ENCODE measurements at places on chromosomes 13 and 19.
A peak's percentile ranks its signal among the peaks of the same experiment; 100 is the strongest.

DNA sequence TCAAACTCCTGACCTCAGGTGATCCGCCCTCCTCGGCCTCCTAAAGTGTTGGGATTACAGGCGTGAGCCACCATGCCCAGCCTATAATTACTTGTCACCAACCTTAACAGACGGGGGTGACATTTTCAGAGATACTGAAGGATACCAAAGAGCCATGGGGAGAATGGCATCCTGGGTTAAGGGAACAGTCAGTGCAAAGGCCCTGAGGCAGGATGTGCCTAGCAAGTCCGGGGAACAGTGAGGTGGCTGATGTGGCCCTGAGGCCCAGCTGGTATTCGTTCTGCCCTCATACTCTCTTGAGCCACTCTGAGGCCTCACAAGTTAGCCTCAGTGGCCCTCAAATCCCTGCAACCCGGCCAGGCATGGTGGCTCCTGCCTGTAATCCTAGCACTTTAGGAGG, 15.0 kb upstream of the ANGPTL8 start:
- no peak for DNase-seq

DNA sequence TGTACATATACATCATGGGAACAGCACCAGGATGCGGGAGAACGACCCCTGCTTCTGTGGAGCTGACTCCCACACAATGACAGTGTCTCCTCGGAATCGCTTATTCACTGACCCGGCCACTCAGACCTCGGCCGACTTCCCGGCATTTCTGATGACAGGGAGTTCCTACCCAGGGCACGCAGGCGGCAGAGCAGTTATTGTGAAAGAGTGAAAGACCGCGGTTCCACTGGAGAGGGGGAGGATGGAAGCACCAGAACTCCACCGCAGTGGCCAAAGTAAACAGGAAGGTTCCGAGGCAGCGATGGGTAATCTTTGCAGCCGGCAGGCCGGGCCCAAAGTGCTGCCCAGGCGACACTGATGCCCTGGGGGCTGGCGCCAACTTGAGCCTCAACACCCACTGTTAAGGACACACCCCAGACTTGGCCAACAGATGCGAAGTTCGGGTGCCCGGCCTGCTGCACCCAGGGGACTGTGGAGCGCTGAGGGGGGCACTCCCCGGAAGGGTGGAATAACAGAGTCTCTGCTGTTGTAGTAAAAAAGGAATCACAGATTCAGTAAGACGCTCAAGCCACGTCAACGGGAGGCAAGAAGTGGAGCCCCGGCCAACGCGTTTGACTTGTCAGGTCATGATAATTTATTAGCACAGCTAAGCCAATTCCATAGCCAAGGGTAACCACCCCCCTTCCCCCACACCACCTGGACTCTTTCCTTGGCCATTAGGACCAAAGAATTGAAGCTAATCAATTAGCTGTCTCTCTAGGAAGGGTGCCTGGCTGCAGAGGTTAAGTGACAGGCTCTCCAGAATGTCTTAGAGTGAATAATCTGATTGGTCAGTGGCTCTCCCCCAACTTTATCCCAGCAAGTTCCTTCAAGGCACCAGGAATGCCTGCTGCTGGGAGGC, 5.8 kb downstream of the MLLT1 start:
- no peak for DNase-seq

DNA sequence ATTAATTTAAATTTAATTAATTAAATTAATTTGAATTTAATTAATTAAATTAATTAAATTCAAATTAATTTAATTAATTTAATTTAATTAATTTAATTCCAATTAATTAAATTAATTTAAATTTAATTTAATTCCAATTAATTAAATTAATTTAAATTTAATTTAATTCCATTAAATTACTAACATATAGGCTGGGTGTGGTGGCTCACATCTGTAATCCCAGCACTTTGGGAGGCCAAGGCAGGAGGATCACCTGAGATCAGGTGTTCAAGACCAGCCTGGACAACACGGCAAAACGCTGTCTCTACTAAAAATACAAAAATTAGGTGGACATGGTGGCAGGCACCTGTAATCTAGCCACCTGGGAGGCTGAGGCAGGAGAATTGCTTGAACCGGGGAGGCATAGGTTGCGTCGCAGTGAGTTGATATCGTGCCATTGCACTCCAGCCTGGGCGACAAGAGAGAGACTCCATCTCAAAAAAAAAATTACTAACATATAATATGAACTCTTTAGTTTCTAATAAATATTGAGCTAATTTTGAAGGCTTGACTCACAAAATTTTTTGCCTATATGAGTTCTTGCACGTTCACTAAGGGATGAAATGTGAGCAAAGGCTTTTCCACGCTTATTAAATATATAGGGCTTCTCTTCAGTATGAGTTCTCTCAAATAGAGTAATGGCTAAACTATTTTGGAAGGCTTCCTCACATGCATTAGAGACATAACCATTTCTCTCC, 9.0 kb upstream of the USP29 start:
- DNase-seq = no peak

GRCh38 chr19:13093407-13094105, 9.1 kb downstream of the LYL1 start:
- peak; percentile 99 for DNase-seq

DNA sequence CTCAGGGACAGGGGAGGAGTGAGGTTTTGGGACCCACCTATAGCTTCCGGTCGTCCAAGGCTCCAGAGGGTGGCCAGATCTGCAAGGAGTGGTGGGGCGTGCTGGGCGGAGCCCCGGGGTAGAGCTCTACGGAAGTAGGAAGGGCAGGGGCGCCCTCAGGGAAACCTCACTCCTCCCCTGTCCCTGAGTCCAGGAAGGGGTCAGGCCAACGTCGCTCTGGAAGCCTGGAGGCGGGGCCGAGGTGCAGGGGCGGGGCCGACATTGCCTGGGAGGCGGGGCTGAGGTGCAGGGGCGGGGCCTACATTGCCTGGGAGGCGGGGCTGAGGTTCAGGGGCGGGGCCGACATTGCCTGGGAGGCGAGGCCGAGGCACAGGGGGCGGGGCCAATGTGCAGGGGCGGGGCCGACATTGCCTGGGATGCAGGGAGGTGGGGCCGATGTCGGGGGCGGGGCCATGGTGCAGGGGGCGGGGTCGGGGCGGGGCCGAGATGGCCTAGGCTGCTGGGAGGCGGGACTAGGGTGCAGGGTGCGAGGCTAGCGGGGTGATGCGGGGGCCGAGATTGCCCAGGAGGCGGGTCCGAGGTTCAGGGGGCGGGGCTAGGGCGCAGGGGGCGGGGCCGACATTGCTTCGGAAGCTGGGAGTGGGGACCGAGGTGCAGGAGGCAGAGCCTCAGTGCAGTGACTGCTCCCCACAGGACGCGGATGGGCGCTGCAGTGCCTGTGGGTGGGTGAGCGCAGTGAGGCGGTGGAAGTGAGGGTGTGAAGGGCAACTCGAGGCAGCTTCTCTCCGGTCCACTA, 4.9 kb upstream of the PALM start:
- DNase-seq = peak; percentile 66

DNA sequence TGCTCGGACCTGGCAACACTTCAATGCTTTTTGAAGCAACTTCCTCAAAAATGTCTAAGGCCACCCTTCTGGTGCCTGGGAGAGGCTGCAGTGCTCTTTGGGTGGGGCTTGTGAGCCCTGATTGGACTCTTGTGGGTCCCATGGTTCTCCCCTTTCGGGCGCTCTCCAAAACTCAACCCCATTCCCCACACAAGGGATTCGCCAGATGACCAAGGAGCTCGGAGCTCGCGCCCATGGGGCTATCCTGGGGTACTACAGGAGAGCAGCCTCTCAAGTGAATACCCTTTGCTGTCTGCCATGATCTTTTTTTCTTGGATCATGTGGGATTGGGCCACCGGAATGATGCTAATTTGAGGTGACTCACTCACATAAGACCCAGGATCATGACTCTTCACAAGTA, 29.7 kb upstream of the KL start:
- no peak for DNase-seq
